Glomerular endothelial cell (primary cell): ENCODE measurements at places on chromosomes 2 and 18.

DNA sequence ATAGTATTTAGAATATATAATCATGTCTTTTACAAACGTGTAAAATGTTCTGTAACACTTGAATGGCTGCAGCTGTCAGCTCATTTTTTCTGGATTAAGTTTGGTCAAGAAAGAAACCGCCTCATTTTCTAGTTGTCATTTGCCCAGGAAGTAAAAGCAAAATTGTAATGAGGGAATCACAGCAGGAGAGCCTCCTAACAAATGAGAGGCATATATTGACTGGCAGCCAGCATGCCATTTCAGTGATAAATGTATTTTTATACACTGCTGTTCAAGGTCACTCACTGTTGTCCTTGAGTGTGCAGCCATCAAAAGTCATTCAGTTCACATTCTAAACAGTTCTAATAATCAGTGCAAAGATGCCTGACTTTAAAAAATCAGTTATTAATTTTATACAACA lies 144.3 kb upstream of the BOD1L2 start:
- no peak for DNase-seq

GRCh38 chr2:54260241-54260595 lies 4.2 kb upstream of the TSPYL6 start:
- no peak for DNase-seq

DNA sequence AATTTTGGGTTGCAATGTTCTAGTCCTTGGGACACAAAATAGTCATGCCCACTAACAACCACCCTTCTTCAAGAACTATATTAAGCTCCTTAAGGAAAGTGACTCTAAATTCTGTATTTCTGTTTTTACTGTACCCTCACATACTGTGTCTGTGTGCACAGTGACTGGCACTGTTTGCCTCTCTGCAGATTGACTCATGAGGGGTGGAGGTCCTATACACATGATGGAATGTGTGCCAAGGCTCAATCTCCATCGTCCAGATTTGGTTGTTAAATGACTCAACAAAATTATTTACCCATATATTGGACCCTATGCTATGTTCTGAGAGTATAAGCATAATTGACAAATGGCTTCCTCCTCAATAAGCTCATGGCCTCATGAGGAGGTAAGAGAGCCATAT lies 126.6 kb upstream of the CWC22 start:
- no peak for DNase-seq

DNA sequence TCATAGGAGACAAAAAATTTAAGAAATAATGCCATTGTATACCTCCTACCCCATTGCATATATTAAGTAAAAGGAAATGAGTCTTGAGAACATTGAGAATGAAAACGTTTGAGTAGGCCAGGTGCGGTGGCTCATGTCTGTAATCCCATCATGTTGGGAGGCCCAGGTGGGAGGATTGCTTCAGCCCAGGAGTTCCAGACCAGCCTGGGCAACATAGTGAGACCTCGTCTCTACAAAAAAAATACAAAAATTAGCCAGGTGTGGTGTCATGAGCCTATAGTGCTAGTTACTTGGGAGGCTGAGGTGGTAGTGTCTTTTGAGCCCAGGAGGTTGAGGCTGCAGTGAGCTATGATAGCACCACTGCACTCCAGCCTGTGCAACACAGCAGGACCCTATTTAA lies 107.7 kb upstream of the MGAT5 start:
- no peak for DNase-seq

GRCh38 chr2:59000796-59001195 lies 759.7 kb upstream of the FANCL start:
- no peak for DNase-seq

DNA sequence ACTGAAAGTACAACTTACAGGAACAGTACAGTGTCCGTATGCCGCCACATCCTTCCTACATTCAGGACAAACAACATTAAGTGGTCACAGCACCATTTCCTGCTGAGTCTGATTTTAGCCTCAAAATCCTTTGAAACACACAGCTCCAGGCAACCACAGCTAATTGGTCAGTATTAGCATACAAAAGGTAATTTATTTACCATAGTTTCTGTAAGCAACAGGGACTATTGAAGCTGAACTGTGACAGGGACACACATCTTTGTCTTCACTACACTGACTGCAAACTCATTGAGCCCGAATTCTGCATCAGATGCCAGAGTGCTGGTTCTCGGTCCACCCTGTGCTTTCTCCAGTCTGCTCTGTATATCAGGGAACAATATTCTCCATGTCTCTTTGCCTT lies 151.8 kb downstream of the ST6GAL2 start:
- DNase-seq = no peak

DNA sequence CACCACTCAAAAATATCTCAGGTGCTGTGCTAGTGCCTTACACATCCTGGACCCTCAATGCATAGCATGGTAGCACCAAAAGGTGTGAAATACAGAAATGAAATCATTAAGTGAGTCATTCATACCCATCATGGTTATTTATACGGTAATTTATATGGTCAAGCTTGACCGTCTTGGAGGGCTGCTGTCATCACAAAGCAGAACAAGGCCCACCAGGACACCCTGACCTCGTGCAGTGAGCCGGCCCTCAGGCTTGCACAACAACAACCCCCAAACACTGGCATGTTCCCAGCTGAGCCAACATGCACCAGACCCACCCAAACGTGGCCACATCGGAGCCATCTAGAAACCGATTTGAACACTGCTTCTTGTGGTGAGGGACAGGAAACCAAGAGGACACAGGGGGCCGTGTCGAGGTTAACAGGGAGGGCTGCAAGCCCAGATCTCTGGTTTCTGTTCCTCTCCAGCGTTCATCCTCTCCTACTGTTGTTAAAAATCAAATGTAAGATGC lies 378.5 kb upstream of the ID2 start:
- no peak for DNase-seq

DNA sequence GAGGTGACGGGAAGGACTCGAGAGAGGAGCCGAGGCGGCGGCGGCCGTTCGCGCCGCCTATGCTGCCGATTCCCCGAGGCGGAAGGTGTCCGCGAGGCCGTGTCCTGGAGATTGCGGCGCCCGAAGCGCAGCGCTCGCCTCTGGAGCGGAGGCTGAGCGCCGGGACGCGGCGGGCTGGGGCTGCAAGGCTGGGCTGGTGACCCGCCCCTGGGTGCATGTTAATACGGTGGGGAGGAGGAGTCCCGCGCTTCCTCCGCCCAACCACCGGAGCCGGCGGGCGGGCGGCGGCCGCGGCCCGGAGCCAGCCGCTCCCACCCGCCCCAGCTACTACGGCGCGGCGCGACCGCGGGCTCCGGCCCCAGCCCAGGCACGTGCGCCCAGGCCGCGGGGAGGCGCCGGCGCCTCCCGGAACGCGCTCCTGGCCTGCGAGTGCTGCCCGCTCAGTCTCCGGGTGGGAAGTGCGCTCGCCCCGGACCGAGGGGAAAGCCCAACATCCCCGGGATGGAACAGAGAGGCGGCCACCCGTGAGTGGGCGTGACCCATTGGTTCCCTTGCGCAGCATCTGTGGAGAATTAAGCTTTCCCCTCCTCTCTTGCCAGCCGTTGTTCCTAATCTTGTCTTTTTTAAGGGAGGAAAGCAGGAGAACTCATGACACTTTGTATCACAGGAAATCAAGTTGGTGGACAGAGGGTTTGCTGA lies at the start of gene DLGAP1:
TSS of gene DLGAP1 (minus strand) at position 195 of the 699 bp plus-strand sequence.
- no peak for DNase-seq

DNA sequence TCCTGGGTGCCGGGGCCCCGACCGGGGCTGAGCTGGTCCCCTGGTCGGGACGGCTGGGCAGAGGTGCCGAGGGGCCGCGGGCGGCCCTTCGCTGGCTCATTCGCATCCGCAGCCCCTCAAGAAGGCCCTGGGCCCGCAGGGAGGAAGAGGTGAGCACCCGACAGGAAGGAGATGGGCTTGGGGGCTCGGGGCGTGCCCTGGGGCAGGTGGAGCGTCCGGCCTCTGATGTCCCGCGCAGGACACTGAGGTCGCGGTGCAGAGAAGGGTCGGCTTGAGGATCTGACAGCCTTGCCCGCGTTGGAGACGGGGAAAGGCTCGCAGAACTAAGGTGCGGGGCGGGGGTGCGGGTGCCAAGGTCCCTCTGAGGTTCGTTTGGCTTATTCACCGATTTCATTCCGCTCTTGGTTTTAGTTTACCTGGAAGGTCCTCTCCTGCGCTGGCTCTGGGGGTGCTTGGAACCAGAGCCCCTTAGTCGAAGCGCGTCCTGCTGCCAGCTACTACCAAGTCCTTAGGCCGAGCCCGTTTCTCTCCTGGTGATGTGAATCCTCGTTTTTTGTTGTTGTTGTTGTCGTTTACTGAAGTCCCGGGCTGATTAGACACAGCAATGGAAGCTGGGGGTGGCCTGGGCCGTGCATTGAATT lies 18.9 kb upstream of the CD8A start:
- no peak for DNase-seq

DNA sequence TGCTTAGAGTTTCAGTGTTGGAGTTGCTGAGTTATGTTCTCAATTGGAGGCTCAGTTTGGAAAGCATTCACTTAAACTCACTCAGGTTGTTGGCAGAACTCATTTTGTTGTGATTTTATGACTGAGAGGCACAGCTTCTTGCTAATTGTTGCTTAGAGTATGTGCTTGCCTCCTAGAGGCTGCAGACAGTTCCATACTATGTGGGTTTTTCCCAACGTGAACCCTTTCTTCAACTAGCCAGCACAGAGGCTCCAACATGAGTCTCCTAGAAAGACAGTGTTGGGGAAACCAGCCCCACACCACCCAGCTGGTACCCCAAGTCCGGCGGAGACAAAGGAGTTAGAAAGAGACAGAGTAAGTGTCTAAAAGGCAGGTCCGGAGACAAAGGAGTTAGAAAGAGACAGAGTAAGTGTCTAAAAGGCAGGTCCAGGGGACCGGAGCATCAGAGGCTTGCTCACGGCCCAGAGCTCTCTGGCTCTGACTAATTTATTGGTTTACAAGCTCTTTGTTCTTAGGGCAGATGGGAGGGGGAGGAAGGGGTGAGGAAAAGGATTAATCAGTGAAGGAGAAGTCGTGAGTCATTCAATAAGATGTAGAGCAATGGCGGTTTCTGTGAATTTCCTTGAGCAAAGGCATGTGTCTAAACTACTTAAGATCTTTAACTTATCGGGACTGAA lies 999.7 kb upstream of the LRRTM1 start:
- no peak for DNase-seq

DNA sequence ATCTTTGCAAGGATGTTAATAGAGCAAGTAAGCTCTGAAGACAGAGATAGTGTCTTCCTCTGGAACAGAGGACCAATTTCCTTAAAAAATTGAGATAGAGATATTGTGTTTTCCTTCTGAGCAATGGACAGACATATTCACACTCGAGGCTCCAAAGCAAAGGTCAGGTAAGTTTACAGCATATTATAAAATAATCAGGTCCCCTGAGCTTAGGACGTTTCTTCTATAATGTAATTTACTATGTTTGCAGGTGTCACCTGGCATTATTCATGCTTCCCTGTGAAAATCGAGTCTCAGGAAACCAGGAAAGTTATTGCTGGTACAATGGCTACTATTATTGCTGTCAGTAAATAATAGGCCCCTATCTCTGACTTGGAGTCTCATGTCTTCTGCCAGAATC lies 1135.8 kb upstream of the ACVR2A start:
- DNase-seq = no peak

GRCh38 chr2:2191110-2191707 lies 139.9 kb downstream of the MYT1L start:
- no peak for DNase-seq

DNA sequence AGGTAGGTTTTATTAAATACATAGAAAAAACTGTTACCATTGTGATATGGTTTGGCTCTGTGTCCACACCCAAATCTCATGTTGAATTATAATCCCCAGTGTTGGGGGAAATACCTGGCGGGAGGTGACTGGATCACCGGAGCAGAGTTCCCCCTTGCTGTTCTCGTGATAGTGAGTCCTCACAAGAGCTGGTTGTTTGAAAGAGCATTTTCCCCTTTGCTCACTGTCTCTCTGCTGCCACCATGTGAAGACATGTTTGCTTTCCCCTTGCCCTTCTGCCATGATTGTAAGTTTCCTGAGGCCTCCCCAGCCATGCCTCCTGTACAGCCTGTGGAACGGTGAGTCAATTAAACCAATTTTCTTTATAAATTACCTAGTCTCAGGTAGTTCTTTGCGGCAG lies 352.7 kb upstream of the SLC39A10 start:
- no peak for DNase-seq

DNA sequence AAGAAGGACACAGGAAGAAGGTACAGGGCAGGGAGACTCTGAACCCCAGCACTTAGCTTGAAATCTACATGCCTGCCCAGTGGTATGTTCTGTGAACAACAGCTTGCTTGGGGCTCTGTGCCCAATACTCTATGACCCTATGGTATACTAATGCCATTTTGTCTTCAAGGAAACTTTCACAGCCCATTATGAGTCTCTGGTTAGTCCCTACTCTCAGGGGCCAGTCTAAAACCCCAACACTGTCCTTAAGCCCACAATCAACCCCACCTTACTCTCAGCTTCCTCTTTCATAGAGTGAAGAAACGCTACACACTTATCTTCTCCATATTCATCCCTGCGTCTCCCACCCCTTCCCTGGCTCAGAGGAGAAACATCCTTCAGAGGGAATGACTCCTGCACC lies 16.0 kb downstream of the NEB start:
- DNase-seq = no peak

DNA sequence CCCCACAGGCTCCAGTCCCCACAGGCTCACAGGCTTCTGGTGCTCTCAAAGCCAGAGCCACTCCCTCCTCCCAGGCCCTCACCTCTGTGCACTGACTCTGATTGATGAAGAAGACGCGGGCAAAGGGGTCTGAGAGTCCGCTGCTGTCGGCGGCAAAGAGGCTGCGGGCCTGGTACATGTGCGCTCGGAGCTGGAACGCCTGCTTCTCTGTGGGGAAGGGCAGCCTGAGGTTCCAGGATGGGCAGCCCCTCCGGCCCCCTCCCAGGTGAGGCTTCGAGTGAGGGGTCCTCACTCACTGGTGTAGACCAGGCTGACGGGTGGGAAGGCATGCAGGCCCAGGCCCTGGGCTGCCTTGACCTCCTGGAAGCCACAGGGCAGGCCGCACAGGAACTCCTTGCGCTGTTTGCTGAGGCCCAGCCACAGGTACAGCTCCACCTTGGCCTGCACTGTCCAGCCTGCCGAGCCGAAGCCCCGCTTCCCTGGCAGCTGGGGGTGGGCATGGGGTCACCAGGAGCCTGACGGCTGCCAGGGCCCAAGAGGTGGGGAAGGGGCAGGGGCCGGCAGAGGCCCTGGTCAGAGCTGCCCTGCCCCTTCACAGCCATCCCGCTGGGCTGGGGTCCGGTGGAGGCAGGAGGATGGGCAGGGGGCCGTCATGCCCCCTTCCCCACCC lies 2.0 kb downstream of the OTOF start:
- no peak for DNase-seq

- DNase-seq = no peak
Observed at GRCh38 chr2:146037334-146037870, 1517.5 kb upstream of the ZEB2 start.

DNA sequence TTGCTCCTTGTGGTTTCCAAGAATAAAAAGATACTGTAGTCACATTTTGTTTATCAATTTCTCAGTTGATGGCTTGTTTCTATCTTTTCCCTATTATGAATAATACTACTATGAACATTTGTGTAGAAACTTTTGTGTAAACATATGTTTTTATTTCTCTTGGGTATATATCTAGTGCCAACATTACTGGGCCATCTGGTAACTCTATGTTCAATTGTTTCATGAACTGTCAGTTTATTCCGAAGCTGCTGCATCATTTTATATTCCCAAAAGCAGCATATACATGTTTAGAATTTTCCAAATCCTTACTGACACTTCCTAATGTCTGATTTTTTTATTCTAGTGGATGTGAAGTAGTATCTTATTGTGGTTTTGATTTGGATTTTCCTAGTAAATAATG lies 737.6 kb upstream of the TMEFF2 start:
- DNase-seq = no peak
